ENCODE measurements at places on chromosomes 2 and 18.

DNA sequence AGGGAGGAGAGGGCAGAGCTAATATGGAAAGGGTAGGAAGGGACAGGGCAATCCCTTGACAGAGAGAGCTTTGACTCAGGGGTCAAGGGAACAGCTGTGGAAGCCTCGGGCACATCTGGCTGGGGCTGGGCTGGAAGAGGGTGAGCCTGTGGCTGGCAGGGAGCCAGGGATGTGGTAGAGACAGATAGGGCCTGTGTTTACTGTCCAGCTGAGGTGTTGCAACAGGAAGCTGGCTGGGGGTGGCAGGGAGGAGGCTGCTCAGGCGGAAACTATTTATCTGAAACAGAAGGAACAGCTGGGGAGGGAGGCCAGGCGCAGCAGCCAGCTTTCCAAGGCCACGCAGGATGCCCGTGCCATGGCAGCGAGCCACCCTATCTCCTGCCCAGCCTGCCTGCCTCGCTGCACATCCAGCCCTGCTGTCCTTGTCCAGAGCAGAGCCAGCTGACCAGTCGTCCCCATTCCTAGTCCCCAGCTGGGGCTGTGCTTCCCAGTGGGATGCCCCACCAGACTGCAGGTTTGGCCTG, 264.7 kb downstream of the CYP26B1 start:
- DNase-seq = no peak

DNA sequence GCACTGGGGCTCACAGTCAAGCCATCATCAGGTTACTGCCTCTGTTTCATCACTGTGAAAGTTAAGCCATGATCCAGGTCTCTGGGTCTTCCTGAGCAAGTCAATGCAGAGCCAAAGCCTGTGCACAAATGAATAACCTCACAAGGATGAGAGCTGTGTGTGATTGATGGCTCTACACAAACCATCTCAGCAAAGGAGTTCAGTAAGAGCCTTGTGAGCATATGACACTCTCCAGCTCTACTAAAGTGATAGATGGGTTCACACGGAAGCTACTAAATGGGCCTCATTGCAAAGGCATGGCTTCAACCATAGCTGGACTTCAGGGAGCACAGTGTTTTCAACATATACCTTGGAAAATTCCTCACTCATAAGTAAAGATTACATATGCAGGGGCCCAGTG, 101.5 kb downstream of the AFF3 start:
- no peak for DNase-seq

DNA sequence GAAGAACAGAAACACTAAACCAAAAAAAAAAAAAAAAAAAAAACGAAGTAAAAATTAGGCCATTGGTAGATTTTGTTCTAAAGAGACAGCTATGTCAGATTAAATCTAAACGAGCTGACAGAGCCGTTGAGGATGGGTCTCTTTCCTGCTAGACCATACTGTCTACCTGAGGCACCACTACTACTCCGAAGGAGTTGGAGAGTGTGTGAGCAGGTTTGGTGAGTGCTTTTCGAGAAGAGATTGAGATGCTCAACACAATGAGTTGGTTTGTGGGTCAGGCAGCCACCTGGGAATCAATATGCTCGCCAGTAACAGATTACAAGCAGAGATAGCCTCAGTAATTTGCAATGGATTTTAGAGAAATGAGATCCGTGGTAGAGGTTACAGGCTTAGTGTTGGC, 281.5 kb upstream of the EPAS1 start:
- no peak for DNase-seq

DNA sequence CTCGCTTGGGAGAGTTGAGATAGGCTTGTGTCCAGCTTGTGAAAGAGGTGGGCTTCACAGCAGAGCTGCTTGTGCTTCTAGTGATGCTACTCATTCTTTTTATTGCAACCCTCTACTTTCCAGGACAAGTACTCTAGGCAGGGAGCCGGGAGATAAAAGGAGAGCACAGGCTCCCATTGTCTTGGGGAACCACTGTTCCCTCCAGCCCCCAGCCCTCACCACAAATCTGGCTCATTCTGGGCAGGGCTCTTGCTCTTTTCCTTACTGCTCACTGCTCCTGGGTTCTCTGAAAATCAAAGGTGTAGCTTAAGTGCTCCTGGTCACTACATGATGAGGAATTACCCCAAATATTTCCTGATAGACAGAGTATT, 81.4 kb downstream of the CABYR start:
- DNase-seq = no peak

DNA sequence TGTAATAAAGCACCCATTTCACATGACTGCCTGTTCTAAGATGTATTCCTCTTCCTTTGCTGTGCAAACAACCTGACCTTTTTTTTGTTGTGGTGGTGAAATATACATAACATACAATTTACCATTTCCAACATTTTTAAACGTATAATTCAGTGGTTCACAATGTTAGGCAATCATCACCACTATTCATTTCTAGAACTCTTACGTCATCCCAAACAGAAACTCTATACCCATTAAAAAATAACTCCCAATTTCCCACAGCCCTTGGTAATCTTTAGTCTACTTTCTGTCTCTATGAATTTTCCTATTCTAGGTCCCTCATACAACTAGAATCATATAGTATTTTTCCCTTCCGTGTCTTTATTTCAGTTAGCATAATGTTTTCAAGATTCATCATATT, 36.7 kb downstream of the RND3 start:
- DNase-seq = no peak

DNA sequence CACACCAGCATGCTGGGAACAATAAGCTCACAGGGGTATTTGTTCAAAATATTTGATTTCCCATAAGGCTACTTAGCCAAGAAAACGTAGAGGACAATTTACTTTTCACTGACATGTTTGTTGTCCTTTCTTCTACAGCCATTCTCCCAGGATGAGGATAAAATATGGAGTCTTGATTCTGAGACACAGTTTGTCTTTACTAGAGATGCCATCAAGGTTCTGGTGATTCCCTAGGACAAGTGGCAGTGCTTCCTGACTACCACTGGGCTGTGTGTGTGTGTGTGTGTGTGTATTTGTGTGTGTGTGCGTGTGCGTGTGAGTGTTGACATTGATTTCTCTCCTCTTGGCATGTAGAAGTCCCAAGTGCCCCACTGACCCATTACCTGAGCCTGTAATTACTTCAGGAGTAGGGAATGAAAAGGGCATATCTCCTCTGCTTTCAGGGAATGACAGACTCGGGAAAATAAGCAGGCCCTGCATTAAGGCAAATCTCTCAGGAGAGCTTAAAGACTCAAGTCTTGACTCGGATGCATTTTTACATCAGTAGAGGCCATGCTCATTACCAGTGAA, 761.6 kb downstream of the DCC start:
- no peak for DNase-seq

GRCh38 chr2:105741174-105741573, 3.5 kb upstream of the NCK2 start:
- no peak for DNase-seq

DNA sequence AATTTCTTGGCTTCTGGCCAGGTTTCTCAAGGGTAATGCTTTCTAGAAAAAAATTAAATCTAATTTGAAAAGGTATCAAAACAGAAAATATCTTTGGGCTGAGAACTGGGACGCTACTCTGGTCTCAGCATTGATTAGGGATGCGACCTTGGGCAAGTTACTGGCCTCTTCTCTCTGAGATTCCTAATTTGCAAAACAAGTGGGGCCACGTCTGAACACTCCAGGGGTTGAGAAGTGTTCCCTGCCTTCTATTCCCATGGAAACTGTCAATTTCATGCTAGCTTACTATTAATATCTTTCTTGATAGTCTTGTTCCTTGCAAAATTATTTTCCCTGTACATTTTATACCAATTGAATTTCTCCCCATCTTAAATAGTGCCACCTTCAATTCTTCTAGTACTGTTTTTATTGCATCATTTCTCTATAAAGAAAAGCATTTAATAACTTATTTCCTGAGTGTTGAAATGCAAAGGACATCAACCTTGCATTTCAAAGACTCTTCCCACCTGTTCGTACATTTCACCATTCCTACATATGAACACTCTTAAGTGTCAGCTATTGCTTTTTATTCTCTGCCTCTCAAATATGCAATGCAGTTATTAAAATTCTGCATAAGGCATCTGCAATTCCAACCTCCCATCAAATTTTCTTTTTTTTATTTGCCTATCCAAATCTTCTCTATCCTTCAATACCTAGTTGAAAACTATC, 118.3 kb upstream of the DSEL start:
- DNase-seq = no peak

- DNase-seq = no peak
These were observed 95.9 kb upstream of the SPTBN1 start for GRCh38 chr2:54360055-54360792.

- DNase-seq = no peak
These were observed 399.8 kb upstream of the ST6GAL2 start for GRCh38 chr2:107285621-107286299.

DNA sequence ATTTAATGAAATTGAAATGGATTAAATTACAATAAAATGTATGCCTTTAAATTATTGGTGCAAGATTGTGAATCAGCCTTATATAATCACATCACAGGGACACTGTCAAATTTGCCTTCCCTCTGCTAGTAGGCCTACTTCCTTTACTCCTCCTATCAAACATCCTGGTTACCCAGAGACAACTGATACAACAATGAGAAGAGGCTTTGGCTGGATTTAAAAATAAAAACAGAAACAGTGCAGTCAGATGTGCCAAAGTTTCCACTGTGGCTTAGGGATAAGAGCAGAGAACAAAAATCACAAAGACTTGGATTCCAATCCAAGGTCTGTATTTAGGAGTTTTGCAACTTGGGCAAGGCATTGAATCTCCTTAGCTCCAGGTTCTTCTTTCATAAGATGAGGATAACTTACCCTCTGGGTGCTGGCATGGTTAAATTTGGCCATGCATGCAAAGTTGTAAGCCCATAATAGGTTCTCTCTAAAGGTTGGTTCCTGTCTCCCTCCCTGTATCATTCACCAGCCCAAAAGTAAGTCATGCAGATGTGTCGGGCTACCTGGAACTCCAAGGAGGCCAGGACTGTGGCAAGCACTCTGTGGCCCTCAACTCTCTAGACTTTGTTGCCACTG, 99.3 kb upstream of the LRATD1 start:
- DNase-seq = no peak

- no peak for DNase-seq
These were observed 5.4 kb upstream of the YIPF4 start for GRCh38 chr2:32272279-32272678.

- no peak for DNase-seq
These were observed 5.1 kb downstream of the SULT1C3 start for GRCh38 chr2:108244667-108245414.

- no peak for DNase-seq
These were observed 329.7 kb upstream of the NRP2 start for GRCh38 chr2:205352593-205352992.

- no peak for DNase-seq
These were observed 44.4 kb upstream of the ATL2 start for GRCh38 chr2:38421274-38422056.

DNA sequence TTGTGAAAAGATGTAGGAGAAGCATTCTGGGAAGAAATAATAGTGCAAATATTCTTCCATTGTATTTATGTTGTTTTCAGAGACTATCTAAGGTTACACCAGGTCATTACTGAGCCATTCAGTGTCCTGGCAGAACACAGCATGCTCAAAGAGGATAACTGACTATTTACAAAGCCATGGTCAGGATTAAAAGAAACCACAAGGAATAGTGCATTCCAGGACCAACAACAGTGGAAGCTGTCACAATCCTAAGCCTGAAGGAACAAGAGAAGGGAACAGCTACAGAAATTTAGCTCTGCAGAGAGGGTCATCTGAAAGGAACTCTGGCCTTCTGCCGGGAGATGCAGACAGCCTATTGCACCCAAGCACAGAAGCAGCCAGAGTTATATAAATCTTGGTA, 116.7 kb downstream of the DSC3 start:
- DNase-seq = no peak

- DNase-seq = no peak
These were observed 7.8 kb downstream of the RAX start for GRCh38 chr18:59265246-59265973.

DNA sequence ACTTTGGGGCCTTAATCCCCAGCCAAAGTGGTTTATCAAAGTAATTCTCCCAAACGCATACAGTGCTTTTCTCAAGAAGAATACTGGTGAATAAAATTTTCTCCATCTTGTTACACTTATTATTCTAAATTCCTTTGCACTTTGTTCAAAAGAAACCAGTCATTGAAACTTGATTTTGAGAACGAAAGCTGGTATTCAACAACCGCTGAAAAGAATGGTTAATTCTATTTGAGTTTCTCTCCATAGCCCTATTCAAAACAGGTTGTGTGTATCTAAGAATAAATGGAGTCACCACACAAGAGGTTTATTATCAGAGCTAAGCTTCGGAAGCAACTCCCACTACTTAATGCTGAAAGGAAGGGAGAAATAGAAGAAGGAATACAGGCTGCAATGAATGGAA, 117.7 kb downstream of the C1D start:
- DNase-seq = no peak

DNA sequence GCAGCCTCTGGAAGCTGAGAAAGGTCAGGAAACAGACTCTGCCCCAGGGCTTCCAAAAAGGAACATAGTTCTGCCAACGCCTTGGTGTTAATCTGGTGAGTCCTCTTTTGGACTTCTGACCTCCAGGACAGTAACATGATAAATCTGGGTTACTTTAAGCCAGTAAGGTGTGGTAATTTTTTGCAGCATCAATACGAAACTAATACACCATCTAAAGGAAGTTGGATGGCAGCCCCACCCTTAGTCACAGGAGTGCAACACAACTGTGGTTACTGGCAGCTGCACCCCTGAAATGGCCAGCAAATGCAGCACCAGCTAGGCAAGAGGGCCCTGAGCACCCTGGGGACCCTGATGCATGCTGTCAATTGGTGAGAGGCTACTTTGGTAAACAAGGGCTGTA, 25.8 kb downstream of the CREG2 start:
- DNase-seq = no peak

DNA sequence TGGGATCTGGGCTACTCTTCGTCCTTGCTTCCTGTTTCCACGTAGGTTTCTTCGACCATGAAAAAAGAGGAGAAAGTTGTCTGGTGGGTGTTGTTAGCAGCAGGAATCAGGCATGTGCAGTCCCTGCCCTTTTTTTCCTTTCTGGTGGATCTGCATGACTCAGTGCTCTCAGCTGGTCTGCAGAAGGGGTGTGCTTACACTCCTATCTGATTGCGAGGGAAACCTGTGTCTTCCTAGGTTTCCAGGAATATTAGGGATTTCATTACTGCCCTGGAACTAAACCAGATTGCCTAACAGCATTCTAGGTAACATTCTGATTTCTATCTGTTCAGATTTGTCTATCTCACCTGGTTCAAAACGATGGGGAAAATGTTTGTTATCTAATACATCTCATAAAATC, 174.3 kb downstream of the CCDC102B start:
- no peak for DNase-seq

GRCh38 chr18:35495536-35496314, 2.0 kb downstream of the INO80C start:
- no peak for DNase-seq

Measured in AG04449 (cell line).